Fibroblast of skin of scalp (primary cell): ENCODE measurements at places on chromosomes 1 and 21.
A peak's percentile ranks its signal among the peaks of the same experiment; 100 is the strongest.

GRCh38 chr1:14678011-14678638, 79.6 kb downstream of the KAZN start:
- no peak for DNase-seq

GRCh38 chr1:243956450-243956849, 94.6 kb upstream of the ZBTB18 start:
- DNase-seq, result peak; percentile 43

- DNase-seq, result no peak
These were observed 15.0 kb upstream of the PWP2 start for GRCh38 chr21:44092211-44092610.

DNA sequence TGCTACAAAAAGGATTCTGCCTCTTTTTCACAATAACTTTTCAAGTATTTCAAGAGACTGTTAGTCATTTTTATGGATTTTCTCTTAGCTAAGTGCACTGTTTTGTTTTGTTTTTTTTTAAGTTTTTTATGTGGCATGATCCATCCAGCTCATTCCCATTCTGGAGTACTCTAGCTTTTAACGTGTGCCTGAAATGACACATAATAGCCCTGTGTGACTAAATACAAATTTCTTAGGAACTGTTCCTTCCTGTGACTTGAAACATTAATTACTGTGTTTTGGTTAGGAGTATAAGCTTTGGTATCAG, 143.9 kb downstream of the HS2ST1 start:
- no peak for DNase-seq

DNA sequence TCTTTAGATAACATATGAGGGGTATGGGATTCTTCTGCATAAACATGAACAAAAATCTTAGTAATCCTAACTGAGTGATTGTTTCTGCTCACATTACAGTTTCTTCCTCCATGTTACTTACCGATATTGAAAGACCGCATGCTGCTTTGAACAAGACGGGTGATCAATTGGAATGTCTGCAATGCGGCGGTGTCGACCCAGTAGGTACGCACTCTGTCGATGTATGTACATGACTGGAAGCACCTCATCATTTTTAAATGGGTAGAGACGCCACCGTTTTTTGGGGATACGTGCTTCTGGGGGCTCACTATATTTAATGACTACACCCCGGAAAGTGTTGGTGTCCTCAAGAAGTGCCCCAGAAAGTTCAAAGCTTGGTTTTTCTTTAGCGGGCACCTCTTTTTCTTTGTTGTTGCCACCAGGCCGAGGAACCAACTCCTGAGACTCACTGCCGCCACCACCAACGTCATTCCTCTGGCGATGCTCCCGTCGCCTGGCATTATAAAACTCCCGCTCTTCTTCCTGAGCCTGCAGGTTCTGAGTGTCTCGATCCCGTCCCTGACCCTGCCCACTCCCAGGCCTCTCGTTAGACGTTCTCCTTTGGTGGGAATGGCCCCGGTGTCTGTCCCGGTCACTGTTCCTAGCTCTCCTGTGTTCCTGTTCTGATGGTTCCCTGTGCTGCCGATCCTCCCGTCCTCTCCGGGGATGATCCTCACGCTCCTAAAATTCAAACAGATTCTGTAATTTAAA, 13.9 kb downstream of the SNIP1 start:
- no peak for DNase-seq

GRCh38 chr1:162847839-162848453, 13.0 kb downstream of the CCDC190 start:
- peak; percentile 73 for DNase-seq

DNA sequence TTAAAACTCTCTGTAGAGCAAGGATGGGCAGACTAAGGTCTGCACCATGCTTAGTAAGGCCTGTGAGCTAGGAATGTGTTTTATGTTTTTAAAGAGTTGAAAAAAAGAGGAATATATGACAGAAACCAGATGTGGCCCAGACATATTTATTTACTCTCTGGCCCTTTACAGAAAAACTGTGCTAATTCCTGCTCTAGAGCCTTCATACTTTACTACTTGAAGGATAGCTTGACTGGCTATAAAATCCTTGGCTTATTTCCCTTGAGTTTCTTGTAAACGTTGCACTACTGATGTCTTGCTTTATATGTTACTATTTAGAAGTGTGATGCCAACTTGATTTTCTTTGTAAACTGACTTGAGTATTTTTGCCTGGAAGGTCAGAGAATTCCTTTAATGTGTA, 33.5 kb downstream of the CTBS start:
- DNase-seq, result peak; percentile 9

DNA sequence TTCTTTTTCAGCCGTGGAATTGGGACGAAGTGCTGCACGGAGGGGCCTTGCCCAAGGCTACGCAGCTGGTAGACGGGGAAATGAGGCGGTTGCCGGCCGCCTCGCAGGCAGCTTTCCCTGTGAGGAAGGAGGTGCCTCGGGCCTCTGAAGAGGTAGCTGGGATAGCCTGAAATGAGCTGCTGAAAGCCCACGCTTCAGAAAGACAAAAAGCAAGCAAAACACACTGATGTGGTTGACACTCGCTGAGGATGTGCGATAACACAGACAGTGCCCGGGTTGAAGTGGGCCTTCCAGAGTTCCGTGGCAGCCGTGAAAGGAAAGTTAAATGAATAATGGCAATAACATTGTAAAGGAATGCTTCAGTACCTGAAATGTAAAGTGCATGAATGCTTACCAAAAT, 47.2 kb downstream of the S1PR1 start:
- no peak for DNase-seq

DNA sequence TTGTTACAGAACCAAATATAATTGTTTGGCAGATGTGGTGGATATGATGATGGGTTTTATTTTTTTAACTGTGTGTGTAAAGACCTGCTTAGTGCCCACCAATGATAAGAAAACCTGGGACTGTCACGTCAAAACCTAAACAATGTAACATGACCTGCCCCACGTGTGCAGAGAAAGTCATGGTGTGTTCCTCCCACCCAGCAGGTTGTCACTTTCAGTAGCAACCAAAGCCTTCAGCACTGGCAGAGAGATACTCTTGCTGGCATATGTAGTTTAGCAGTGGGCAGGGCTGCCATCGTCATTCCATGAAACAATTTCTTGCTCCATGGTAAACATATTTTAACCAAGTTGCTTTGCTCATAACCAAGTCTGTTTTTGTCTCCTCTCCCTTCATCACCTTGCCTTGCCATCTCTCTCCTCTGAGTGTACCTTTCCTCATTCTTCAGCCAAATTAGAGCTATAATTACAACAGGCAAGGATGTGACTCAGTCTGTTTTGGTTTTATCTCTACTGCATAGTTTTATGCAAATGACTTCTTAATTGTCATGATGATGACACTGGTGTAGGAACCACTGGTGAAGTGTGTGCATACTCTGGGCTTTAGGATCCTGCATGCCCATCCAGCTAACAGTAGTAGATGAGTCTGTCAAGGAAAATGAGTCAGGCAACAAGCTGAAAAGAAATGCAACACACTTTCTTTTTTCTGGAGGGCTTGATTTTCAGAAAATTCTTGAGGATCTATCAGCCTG, 150.3 kb downstream of the EDEM3 start:
- no peak for DNase-seq

- DNase-seq, result no peak
These were observed 35.2 kb upstream of the LRP8 start for GRCh38 chr1:53362851-53363642.

- DNase-seq, result no peak
These were observed 155.0 kb downstream of the TOMM20 start for GRCh38 chr1:234973426-234974250.

DNA sequence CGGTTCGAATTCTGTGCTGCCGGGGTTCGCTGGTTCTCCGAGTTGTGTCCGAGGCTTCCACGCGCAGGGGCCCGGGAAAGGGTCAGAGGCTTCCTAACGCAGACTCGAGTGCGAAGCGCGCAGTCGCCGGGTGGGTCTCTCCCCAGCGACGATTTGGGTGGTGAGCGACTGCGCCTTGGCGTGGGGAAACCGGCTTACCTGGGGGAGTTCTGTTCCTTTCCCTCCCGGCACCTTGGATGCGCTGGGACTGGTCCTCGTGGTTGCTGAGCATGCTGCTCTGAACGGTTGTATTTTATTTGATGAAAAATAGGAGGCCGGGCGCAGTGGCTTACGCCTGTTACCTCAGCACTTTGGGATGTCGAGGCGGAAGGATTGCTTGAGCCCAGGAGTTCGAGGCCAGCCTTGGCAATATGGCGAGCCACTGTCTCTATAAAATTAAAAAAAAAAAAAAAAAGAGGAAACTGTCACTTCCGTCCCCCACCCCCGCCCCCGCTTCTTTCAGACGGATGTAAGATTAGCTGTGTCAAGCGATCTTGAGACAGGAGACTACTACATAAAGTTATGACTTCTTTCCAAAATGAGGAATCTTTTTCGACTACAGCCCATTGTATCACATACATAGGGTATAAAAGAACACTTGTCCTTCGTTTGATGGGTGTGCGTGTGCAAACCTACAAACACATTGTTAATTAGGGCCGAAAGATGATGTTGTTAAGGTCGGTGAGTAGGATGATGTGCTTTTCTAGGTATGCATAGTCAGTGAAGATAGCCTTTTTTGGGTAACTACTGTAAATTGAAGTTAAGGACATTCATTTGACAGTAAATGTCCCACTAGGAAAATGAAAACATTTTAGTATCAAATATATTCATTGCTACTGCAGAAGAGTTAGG, at the start of gene CCDC18:
Gene CCDC18, plus strand, starts transcription at position 2 of the 891 bp plus-strand sequence. CDS start 2,638 bp downstream, outside the sequence.
- peak; percentile 38 for DNase-seq

DNA sequence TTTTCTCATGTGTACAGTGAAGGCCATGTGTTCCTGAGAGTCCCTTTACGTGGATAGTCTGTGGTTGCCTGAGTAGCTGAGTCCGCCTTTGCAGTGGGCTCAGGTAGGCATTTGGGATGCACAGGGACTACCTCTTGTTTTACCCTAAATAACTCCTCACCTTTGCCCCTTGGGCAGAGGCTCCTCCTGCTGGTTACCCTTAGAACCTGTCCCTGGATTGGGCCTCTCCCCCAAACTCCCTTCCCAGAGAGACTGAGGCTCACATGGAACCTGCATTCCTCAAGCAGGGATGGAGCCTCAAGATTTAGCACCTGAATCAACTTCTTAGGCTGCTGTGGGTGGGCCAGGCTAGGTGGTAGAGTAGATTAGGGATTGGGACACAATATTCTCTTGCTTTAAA, 111.7 kb downstream of the FOXD2 start:
- DNase-seq, result no peak
